ENCODE measurements at places on chromosomes 1 and 21. TPM values are rescaled to one million over a fixed set of nuclear protein-coding genes. Genes with fewer than 3 reads are reported as not detected.

Gene NCF2
- 5.5 TPM for total RNA-seq

Gene FMO3
- 0.04 TPM for total RNA-seq

Gene CFAP57
- total RNA-seq, result 0.04 TPM

Gene THEM5
- not detected for total RNA-seq

Gene TRAF3IP3
- 1.4 TPM for total RNA-seq

Measured in muscle of leg (tissue), 16 donors.